Cardiac muscle cell (in vitro differentiated cells and primary cell): ENCODE measurements at places on chromosomes 6 and 20.
A peak's percentile ranks its signal among the peaks of the same experiment; 100 is the strongest.

DNA sequence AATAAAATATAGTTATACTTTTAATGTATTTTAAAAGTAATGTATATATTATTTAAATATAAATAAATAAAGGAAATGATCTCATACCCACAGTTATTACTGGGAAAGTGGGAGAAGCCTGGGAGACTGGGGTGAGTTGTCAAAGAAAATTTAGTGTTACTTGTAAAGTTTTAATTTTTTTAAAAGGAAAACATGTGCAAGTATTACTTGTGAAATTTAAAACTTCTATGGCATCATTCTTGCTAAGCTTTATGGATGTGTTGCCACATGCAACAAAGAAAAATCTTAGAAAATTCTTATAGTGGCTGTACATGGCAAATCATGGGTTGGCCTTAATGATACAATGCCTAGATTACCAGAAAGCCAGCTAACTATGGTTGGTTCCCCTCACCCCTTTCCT, 194.0 kb upstream of the KCNK16 start:
- DNase-seq: no peak
- H3K36me3 ChIP-seq: no peaks in the 10 kb centered on the region
- no peak overlapping the region for H3K27ac ChIP-seq

- peak within 1 kb of the TSS; percentile 20 for H3K4me3 ChIP-seq
- H3K27me3 ChIP-seq: peaks cover 89% of the 10 kb centered on the region
- H3K27ac ChIP-seq: no peak within 1 kb of the TSS
- peak; percentile 8 for DNase-seq
These were observed at the start of gene HLA-G for GRCh38 chr6:29827579-29828470. TSS of gene HLA-G (plus strand) at chr6:29827825. CDS start at chr6:29827845, 20 bp downstream.

- no peak overlapping the region for H3K4me3 ChIP-seq
- no peak for DNase-seq
- H3K27me3 ChIP-seq: no peaks in the 10 kb centered on the region
- H3K36me3 ChIP-seq: no peaks in the 10 kb centered on the region
- H3K4me1 ChIP-seq: no peaks in the 10 kb centered on the region
- H3K27ac ChIP-seq: no peak overlapping the region
These were observed 284.6 kb upstream of the ZFP64 start for GRCh38 chr20:52476074-52476750.

GRCh38 chr6:46985943-46986342, 56.2 kb downstream of the ADGRF1 start:
- no peak overlapping the region for H3K4me3 ChIP-seq
- peak; percentile 39 for DNase-seq
- no peaks in the 10 kb centered on the region for H3K4me1 ChIP-seq
- H3K27ac ChIP-seq: no peak overlapping the region
- H3K27me3 ChIP-seq: no peaks in the 10 kb centered on the region

- H3K4me1 ChIP-seq: no peaks in the 10 kb centered on the region
- no peak for DNase-seq
- no peak overlapping the region for H3K27ac ChIP-seq
- H3K27me3 ChIP-seq: no peaks in the 10 kb centered on the region
These were observed 680.9 kb downstream of the MAFB start for GRCh38 chr20:40008177-40008576.

DNA sequence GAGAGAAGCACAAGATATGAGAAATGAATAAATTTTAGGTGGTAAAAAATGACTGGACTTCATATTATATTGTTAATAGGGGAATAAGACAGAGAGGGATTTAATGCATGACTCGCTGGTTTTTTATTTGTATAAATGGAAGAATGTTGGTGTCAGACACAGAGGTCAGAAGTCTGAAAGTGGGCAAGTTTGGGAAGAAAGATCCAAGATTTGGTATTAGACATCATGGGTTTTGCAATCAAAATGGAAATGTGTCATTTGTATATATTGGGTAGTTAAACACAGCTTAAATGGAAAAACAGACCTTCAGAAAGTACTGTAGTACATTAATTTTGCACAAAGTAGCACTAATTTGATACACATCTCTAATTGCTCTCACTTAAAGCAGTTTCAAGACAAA, 96.2 kb downstream of the EYA4 start:
- H3K4me1 ChIP-seq: no peaks in the 10 kb centered on the region
- peak; percentile 11 for DNase-seq
- no peak overlapping the region for H3K27ac ChIP-seq
- H3K27me3 ChIP-seq: no peaks in the 10 kb centered on the region
- no peaks in the 10 kb centered on the region for H3K36me3 ChIP-seq

DNA sequence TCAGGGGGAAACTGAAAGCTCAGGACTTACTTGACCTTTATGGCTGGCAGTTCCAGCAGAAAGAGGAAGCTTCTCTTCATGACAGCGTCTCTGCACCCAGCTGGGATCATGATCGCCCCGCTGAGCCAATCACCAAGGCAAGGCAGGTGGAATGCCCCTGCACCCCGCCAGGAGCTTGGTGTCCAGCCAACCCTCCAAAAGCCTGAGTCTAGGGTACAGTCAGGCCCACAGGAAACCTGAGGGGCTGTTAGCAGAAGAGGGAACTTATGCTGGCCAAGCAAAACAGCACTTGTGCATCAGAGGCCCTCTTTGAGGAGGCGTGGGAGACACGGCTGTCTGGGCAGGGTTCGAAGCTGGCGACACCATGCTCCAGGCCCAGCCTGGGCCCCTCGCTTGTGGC, 188.3 kb upstream of the GMDS start:
- H3K27ac ChIP-seq: no peak overlapping the region
- H3K27me3 ChIP-seq: no peaks in the 10 kb centered on the region
- H3K4me3 ChIP-seq: no peak overlapping the region
- H3K36me3 ChIP-seq: no peaks in the 10 kb centered on the region
- DNase-seq: no peak

DNA sequence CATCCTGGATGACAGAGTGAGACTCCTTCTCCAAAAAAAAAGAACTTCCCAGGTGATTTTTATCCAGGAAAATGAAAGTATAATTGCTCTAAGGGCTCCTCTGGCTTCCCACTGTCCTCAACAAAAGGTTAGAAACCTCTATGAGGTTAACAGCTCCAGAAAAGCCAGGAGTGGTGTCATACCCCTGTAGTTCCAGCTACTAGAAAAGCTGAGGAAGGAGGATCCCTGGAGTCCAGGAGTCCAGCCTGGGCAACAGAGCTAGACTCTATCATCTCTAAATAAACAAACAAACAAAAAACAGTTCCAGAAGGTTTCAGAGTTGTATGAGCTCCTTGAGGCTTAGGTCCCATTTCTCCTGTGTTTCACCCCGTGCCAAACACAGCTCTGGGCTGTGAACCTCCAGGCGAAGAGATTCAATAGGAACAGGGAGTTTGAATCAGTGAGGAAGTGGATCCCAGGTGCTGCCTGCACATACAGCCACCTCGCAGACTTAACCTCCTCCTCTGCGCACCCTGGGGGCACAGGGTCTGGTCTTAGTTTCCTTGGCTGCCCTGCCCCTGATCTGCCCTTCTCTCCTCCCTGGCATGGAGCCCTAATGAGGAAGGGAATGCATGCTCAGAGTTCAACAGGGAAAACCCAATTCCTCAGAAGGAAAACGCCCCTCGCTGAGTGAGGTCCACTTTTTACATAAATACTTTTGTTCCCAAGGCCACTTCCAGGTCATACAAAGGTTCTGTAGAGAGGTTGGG, 31.0 kb downstream of the ZC3H12D start:
- DNase-seq: no peak
- peaks cover 41% of the 10 kb centered on the region for H3K27me3 ChIP-seq
- no peak overlapping the region for H3K4me3 ChIP-seq
- no peak overlapping the region for H3K27ac ChIP-seq
- no peaks in the 10 kb centered on the region for H3K36me3 ChIP-seq

DNA sequence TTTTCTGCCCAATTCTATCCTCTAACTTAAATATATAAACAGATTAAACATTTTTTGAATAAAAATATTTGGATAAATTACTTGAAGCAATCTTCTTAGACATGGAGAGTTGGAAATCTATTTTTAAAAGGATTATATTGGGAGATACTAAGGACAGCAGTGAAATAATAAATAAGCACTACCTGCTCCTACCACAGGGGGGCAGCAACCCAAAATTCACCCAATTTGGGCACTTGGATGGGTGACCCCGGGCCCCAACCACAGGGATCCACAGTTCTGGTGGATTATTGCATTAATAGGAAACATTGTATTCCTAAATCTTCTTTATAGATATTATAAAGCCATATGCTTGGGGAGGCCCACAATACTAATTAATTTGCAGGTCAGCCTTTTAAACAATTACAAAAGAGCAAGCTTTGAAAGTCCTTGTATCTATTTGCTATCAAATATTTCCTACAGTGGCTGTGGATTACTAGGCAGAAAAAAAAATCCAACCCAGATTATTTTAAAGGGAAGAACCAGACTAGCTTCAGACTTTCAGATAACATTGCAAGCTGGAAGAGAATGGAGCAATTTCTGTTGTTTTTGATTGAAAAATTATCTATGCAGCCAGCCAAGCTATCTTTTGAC, 66.4 kb upstream of the PDE10A start:
- no peak overlapping the region for H3K4me3 ChIP-seq
- no peak overlapping the region for H3K27ac ChIP-seq
- DNase-seq: peak; percentile 47
- H3K36me3 ChIP-seq: no peaks in the 10 kb centered on the region

DNA sequence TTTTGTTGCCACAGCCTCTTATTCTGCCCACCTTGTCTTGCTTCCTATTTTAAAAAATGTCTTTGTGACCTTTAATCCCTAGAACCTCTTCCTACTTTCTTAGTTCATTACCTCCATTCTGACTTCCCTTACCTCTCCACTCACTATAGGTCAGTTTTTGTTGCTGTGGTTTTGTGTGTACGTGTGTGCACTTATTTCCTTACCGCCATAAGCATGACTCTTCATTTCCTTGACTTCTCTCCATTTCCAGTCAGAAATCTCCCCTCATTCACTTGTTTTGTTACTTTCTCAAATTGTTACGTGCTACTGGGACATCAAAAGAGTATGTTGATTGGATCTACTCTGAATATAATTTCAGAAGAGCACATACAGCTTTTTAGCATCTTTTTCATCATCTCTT, 26.6 kb downstream of the SF3B5 start:
- peaks cover 81% of the 10 kb centered on the region for H3K27me3 ChIP-seq
- no peak for DNase-seq
- H3K27ac ChIP-seq: no peak overlapping the region
- no peak overlapping the region for H3K4me3 ChIP-seq
- H3K4me1 ChIP-seq: no peaks in the 10 kb centered on the region

DNA sequence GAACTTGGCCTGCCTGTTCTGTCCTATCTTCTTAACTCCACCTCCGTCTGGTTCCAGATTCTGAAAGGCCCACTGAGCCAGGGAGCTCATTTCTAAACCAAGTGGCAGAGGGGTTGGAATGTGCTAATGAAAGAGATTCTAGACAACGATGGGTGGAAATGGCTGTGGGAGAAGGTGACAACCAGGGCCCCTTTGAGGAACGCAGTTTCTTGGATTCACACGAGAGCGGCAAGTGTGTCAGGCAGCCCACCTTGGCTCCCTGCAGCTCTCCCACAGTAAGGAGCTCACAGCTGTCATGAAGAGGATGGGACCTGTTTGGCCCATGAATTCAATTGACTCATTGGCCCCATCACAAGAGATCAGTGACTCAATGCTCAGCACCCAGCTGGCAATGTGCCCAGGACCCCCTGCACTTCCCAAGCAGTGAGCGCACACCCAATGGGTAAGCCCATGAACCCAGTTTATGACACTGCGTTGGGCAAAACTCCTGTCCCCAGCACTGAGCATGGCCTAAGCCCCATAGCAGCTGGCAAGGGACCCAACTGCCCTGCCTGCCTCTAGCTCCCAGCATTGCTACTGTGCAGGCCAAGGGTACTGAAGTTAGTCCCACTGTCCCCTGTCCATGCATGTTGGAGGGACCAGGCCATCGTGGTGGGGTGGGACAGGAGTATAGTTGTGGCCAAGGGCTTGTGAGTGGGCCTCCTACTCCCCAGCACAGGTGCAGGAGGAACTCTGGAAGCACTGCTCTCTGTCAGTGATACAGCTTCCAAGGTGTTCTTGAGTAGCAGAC, 16.4 kb downstream of the MRPS18A start:
- peaks cover 34% of the 10 kb centered on the region for H3K4me1 ChIP-seq
- no peaks in the 10 kb centered on the region for H3K27me3 ChIP-seq
- no peak overlapping the region for H3K4me3 ChIP-seq
- peaks cover 18% of the 10 kb centered on the region for H3K36me3 ChIP-seq

- H3K4me1 ChIP-seq: peaks cover 11% of the 10 kb centered on the region
- no peak for DNase-seq
- H3K4me3 ChIP-seq: no peak overlapping the region
- no peaks in the 10 kb centered on the region for H3K36me3 ChIP-seq
- H3K27ac ChIP-seq: no peak overlapping the region
These were observed 216.5 kb downstream of the LY86 start for GRCh38 chr6:6804843-6805615.

GRCh38 chr20:58828136-58828535, 22.6 kb downstream of the GNAS-AS1 start:
- peaks cover 13% of the 10 kb centered on the region for H3K4me1 ChIP-seq
- H3K36me3 ChIP-seq: no peaks in the 10 kb centered on the region
- no peak overlapping the region for H3K27ac ChIP-seq
- H3K4me3 ChIP-seq: no peak overlapping the region
- no peak for DNase-seq

DNA sequence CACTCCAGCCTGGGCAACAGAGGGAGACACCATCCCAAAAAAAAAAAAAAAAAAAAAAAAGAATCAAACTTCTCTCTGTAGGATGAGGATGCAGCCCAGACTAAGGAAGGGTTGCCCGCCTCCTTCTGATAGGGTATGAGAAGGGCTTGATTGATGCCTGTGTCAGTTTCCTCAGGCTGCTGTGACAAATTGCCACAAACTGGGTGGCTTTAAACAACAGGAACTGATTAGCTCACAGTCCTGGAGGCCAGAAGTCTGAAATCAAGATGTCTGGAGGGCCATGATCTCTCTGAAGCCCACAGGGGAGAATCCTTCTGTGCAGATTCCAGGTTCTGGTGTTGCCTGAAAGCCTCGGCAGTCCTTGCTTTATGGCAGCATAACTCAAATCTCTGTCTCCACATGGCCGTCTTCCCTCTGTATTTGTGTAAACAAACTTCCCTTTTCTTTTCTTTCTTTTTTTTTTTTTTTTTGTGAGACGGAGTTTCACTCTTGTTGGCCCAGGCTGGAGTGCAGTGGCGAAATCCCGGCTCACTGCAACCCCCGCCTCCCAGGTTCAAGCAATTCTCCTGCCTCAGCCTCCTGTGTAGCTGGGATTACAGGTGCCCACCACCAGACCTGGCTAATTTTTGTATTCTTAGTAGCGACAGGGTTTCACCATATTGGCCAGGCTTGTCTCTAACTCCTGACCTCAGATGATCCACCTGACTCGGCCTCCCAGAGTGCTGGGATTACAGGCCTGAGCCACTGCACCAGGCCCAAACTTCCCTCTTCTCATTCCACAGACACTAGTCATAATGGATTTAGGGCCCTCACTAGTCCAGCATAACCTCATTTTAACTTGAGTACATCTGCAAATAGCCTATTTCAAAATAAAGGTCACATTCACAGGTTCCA, 11.2 kb upstream of the CDK19 start:
- H3K27me3 ChIP-seq: no peaks in the 10 kb centered on the region
- H3K4me3 ChIP-seq: no peak overlapping the region
- DNase-seq: no peak
- H3K4me1 ChIP-seq: no peaks in the 10 kb centered on the region
- no peaks in the 10 kb centered on the region for H3K36me3 ChIP-seq
